IMR-90 (cell line): ENCODE measurements at places on chromosomes 4 and X. TPM values are rescaled to one million over a fixed set of nuclear protein-coding genes. Genes with fewer than 3 reads are reported as not detected.

GRCh38 chrX:19886375-19886774, 1.0 kb downstream of the SH3KBP1 start:
- H3K4me1 ChIP-seq = peaks cover 5% of the 10 kb centered on the region; the same call in 1 of the 2 replicates
- H3K27me3 ChIP-seq = no peaks in the 10 kb centered on the region; the same call in 1 of the 2 replicates
- H3K4me3 ChIP-seq = peak overlapping the region; percentile 70
- DNase-seq = no peak

GRCh38 chrX:122203399-122203798, 980.7 kb upstream of the GRIA3 start:
- no peak for DNase-seq
- no peak overlapping the region for H3K4me3 ChIP-seq
- H3K4me1 ChIP-seq = no peaks in the 10 kb centered on the region
- H3K36me3 ChIP-seq = no peaks in the 10 kb centered on the region
- no peak overlapping the region for H3K27ac ChIP-seq

DNA sequence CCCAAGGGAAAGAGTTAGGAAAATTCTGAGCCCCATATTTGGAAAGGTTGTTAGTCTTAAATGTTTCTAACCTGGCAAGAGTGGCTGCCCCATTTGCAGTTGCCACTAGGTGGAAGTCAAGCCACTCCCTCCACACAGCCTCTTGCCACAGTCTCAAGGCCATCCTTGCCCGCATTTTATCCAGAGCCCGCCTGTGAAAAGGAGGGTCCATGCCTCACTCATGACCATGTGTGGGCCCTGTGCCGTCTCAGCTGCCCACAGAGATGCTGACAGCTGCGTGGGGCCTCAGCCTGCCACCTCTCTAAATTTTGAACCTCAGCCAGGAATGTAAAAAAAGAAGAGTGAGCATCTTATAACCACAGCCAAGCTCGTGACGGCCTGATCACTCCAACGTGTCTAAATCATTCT, 201.5 kb upstream of the FAM241A start:
- H3K27me3 ChIP-seq = no peaks in the 10 kb centered on the region
- DNase-seq = no peak
- H3K4me1 ChIP-seq = no peaks in the 10 kb centered on the region
- no peaks in the 10 kb centered on the region for H3K36me3 ChIP-seq

GRCh38 chr4:101451086-101451485, 103.8 kb upstream of the PPP3CA start:
- no peaks in the 10 kb centered on the region for H3K4me1 ChIP-seq
- no peaks in the 10 kb centered on the region; the same call in 1 of the 2 replicates for H3K27me3 ChIP-seq
- H3K4me3 ChIP-seq = no peak overlapping the region
- no peak for DNase-seq
- no peaks in the 10 kb centered on the region for H3K36me3 ChIP-seq

DNA sequence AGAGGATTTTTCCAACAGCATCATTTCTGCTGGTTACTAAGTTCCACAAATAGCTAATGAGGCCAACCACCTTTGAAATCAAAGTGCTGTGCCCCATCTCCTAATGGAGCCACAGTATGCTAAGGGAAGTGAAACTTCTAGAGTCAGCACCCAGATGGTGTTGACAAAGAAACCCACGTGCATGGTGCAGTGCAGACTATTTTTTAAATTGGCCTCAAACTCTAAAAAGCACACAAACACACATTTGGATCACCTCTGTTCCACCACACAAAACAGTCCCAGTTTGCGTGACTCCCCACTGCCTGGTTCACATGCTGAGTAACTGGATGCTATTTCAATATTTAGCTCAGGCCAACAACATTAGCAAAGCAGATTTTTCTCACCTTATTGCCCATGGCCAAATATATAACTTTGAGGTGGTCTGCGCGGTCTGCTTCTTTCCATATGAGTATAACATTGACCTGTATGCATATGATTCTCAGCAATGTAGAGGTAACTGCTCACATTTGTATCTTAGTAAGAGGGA, 69.9 kb downstream of the AMELX start:
- H3K36me3 ChIP-seq = no peaks in the 10 kb centered on the region
- DNase-seq = no peak
- H3K4me3 ChIP-seq = no peak overlapping the region
- H3K27ac ChIP-seq = no peak overlapping the region

GRCh38 chr4:109864134-109864533, 16.2 kb downstream of the LRIT3 start:
- no peaks in the 10 kb centered on the region for H3K4me1 ChIP-seq
- H3K27me3 ChIP-seq = no peaks in the 10 kb centered on the region
- no peak overlapping the region for H3K27ac ChIP-seq

- DNase-seq = peak; percentile 71
- peaks cover 11% of the 10 kb centered on the region for H3K27me3 ChIP-seq
- H3K4me3 ChIP-seq = no peak overlapping the region
- H3K27ac ChIP-seq = no peak overlapping the region
These were observed 2.2 kb upstream of the CLDN2 start for GRCh38 chrX:106917830-106918500.

- no peak overlapping the region for H3K4me3 ChIP-seq
- H3K27me3 ChIP-seq = no peaks in the 10 kb centered on the region
- no peak for DNase-seq
- H3K27ac ChIP-seq = no peak overlapping the region
- no peaks in the 10 kb centered on the region for H3K36me3 ChIP-seq
- no peaks in the 10 kb centered on the region for H3K4me1 ChIP-seq
These were observed 484.0 kb upstream of the CTSO start for GRCh38 chr4:156437666-156438065.

- no peaks in the 10 kb centered on the region for H3K36me3 ChIP-seq
- H3K4me1 ChIP-seq = peaks cover 6% of the 10 kb centered on the region
- H3K27me3 ChIP-seq = peaks cover 13% of the 10 kb centered on the region
- no peak for DNase-seq
- peak overlapping the region; percentile 51; the same call in 1 of the 2 replicates for H3K27ac ChIP-seq
- no peak overlapping the region; the same call in 1 of the 2 replicates for H3K4me3 ChIP-seq
These were observed 34.7 kb upstream of the CYP2U1 start for GRCh38 chr4:107896646-107897045.

GRCh38 chr4:53942712-53943111, 121.7 kb downstream of the CHIC2 start:
- no peaks in the 10 kb centered on the region for H3K36me3 ChIP-seq
- H3K27ac ChIP-seq = no peak overlapping the region
- H3K4me1 ChIP-seq = peaks cover 3% of the 10 kb centered on the region; the same call in 1 of the 2 replicates
- no peaks in the 10 kb centered on the region for H3K27me3 ChIP-seq

DNA sequence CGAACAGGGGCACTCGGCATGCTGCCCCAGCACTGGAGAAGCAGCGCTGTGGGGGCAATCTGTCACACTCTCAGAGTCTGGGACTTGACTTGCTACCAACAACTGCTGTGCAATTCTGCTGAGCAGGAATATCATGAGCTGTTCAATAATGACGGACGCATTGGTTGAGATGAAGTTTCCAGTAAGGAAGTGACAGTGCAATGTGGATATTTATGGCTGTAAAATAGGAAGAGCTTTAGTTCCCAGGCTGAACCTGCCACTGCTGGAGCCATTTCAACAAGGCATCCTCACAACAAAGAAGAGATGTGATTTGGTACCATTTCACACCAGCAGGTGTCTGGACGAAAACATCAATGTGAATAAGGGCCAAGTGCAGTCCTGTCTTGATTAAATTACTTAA, 24.2 kb downstream of the CHST7 start:
- H3K4me1 ChIP-seq = peaks cover 2% of the 10 kb centered on the region; the same call in 1 of the 2 replicates
- H3K27ac ChIP-seq = no peak overlapping the region
- no peaks in the 10 kb centered on the region; the same call in 1 of the 2 replicates for H3K36me3 ChIP-seq
- no peak for DNase-seq
- no peak overlapping the region for H3K4me3 ChIP-seq

DNA sequence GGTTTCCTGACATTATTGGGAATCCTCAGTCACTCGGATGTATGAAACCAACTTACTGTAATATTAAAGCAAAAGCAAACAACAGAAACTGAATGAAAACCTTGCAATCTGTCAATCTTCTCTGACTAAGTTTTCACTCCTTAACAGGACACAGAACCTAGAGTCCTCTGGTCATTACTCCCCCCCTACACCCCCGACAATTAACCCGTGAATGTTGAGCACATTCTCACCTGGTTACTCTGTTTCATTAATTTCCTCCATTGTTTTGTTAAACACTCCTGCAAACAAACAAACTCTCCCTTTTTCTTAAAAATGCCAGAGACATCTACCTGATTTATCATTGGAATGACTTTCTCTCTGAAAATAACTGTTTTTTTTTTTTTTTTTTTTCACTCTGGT, 469.0 kb upstream of the PRKX start:
- no peak for DNase-seq
- H3K4me1 ChIP-seq = no peaks in the 10 kb centered on the region

DNA sequence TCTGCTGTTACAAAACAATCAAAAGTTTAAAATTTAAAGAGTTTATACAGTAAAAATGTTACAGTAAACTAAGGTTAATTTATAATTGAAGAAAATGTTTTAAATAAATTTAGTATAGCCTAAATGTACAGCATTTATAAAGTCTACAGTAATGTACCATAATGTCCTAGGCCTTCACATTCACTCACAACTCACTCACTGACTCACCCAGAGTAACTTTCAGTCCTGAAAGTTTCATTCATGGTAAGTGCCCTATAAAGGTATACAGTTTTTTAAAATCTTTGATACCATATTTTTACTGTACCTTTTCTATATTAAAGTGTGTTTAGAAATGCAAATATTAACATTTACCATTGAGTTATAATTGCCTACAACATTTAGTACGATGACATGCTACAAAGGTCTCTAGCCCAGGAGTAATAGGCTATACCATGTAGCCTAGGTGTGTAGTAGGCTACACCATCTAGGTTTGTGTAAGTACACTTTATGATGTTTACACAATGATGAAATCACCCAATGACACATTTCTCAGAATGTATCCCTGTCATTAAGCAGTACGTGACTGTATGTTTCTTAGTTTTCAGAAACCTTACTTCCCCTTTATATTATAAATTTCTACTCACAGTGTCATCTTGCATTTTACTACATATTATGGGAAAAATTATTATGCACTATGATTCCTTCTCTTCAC, 320.8 kb downstream of the ADAM29 start:
- H3K36me3 ChIP-seq = no peaks in the 10 kb centered on the region
- H3K4me1 ChIP-seq = no peaks in the 10 kb centered on the region
- H3K4me3 ChIP-seq = no peak overlapping the region
- no peak overlapping the region for H3K27ac ChIP-seq
- H3K27me3 ChIP-seq = no peaks in the 10 kb centered on the region
- DNase-seq = no peak

- H3K36me3 ChIP-seq = no peaks in the 10 kb centered on the region
- H3K27me3 ChIP-seq = no peaks in the 10 kb centered on the region
- no peak for DNase-seq
- H3K4me3 ChIP-seq = no peak overlapping the region
- H3K4me1 ChIP-seq = no peaks in the 10 kb centered on the region
- no peak overlapping the region for H3K27ac ChIP-seq
These were observed 32.3 kb downstream of the C4orf54 start for GRCh38 chr4:99625369-99625768.

DNA sequence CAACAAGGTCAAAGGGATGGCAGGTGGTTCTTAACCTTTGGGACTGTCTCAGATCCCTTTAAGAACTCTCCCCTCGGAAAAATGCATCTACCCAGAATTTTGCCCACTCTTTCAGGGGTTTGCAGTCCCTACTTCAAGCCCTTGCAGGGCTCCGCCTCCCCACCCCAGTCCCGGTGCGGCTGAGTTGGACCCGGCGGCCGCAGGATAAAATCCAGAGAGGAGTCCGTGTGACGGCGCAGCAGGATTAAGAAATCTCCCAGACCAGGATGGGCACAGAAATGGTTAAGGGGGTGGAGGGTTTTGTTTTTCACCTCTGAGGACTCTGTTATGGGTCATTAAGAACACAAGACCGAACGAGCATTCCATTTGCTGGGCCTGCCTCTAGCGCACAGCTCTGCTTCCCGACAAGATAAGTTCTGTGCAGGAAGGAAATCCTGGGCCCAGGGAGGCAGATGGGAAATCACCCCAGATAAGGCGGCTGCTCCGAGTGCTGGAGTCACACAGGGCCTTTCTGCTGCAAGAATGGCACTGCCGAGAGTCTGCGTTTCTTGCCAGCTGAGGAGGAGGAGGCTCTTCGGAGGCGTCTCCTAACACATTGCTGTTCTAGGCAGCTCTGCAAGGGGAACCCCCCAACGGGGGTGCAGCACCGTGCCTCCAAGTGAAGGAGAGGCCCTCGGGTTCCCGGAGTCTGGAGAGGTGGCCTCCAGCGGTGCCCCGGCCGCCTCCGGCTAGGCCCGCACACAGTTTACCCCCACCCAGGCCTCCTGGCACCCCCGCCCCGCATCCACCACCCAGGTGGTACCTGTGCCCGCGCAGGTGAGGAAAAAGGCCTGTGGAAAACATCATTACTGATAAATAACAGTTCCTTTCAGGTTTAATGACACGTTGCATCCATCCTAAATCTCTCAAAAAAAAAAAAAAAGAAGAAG, 277.6 kb downstream of the BCOR start:
- H3K4me1 ChIP-seq = no peaks in the 10 kb centered on the region; the same call in 1 of the 2 replicates
- H3K4me3 ChIP-seq = no peak overlapping the region
- H3K27ac ChIP-seq = no peak overlapping the region
- peaks cover 5% of the 10 kb centered on the region; the same call in 1 of the 2 replicates for H3K27me3 ChIP-seq
- H3K36me3 ChIP-seq = no peaks in the 10 kb centered on the region

DNA sequence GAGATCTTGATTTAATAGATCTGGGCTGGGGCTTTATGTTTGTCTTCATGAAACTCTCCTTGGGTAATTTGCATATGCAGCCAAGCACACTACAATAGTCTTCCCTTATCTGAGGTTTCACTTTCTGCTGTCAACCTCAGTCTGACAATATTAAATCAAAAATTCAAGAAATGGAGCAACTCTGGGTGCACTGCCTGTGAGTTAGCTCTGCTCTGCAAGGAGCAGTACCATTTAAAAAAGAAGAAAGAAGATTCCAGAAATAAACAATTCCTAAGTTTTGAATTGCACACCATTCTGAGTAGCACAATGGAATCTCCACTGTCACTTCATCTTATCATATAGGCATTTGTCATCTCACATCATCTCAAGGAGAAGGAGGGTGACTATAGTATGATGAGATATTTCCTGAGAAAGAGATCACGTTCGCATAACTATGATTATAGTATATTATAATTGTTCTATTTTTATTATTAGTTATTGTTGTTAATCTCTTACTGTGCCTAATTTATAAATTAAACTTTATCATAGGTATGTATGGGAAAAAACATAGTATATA, 9.4 kb downstream of the FNIP2 start:
- no peak for DNase-seq
- H3K27me3 ChIP-seq = no peaks in the 10 kb centered on the region
- no peak overlapping the region for H3K4me3 ChIP-seq
- H3K27ac ChIP-seq = no peak overlapping the region

DNA sequence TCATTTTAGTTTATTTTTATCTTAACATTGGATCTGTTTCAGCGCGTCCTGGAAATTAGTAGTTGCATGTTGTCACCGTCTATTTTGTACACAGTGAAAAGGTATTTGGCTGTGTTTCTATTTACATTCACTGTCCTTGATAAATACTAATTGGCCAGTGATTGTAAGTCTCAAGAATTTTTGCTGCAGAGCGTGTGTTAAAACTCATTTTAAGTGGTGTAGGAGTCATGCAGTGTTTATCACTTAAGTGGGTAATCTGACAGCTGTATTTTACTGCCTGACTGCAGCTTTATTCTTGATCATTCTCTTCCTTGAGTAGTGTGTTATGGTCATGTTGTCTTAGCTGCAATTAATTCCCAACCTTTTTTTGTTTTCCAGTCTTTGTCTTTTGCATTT, 9.8 kb downstream of the GUCY1A1 start:
- no peak overlapping the region for H3K4me3 ChIP-seq
- no peak overlapping the region for H3K27ac ChIP-seq
- H3K27me3 ChIP-seq = no peaks in the 10 kb centered on the region; the same call in 1 of the 2 replicates
- no peak for DNase-seq
- no peaks in the 10 kb centered on the region for H3K36me3 ChIP-seq

Gene CT45A1
- polyA plus RNA-seq = not detected in 2 replicates

Gene SNX25
- 9.2 and 11.4 TPM in 2 replicates for polyA plus RNA-seq

Gene GRK4
- 2.1 and 2.2 TPM in 2 replicates for polyA plus RNA-seq

Gene GNRHR
- polyA plus RNA-seq = not detected in 2 replicates

Gene TBC1D8B
- polyA plus RNA-seq = 5.8 and 8.3 TPM in 2 replicates

Gene L1CAM
- 1.9 and 2.2 TPM in 2 replicates for polyA plus RNA-seq

Gene MYOZ2
- polyA plus RNA-seq = 0.14 and 0.17 TPM in 2 replicates

Gene CXCL3
- 0.27 and 0.74 TPM in 2 replicates for polyA plus RNA-seq

Gene MAMLD1
- 10.6 and 11.0 TPM in 2 replicates for polyA plus RNA-seq
